ENCODE measurements at places on chromosomes 3 and 15. TPM values are rescaled to one million over a fixed set of nuclear protein-coding genes. Genes with fewer than 3 reads are reported as not detected.

DNA sequence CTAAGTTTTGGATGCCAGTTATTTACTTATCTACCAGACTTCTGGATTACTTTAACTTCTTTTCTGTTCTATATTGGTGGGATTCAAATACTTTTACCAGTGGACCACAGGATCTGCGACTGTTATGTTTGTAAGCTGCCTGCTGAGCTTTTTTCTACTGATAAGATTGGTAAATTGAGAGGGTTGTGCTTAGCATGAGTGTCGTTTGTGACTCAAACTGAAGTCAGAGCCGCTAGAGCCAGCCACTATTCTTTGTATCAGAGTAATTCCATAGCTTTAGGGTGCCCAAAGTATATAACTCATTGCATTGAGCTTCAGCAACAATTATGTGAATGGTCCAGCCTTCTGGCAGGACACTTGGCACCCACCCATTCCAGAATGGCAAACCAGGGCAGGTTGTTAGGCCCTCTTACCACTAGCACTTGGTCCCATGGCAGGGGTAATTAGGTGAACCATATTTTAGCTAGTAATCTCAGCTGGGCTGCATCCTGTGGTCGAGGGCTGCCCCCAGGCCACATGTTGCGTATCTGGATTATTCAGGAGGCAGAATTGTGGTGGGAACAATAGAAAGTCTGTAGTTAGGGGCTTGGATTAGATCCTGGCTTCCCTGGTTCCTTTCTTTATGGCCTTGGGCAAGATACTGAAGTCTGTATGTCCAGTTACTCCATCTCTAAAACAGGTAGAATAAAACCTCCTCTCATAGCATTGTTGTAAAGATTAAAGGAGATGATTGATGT, 6.0 kb downstream of the PLCL2 start:
- H3K27me3 ChIP-seq = no peaks in the 10 kb centered on the region
- H3K4me1 ChIP-seq = peaks cover 7% of the 10 kb centered on the region
- H3K27ac ChIP-seq = no peak overlapping the region

DNA sequence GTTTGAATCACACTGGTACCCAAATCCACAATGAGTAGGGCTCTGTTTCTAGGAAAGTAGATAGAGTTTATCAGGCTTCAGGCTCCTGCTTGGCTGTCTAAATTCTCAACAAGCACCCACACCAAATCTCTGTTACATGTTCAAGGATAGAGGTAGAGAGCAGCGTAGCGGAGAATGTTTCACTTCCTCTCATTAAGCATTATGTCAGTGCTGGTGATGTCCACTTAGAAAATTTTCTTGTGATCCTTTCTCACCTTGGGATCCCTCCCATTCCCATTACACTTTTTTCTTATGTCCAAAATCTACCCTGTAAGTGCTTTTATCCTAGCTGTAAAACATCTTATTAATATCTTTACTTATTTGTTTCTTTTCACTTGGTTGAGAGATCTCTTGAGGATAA, 34.7 kb upstream of the GCSAM start:
- no peaks in the 10 kb centered on the region for H3K36me3 ChIP-seq
- no peak for DNase-seq
- H3K27me3 ChIP-seq = no peaks in the 10 kb centered on the region
- H3K4me1 ChIP-seq = no peaks in the 10 kb centered on the region

DNA sequence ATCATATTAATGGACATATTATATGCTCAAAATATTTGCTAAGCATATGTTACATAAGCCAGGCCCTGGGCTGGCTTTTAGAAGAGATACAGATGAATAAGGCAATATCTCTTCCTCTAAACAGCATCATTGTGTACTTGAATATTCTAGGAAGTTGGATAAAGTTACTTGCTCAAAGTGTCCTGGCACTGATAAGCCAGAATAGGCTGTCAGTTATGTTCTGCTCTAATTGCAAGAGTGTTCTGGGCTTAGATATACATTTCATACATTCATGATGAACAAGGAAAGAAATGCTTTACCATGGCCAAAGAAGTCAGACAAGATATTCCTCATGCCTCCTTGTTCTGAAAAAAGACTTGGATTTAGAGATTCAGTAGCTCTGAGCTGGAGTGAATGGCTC, 40.7 kb downstream of the KBTBD12 start:
- peaks cover 4% of the 10 kb centered on the region for H3K4me1 ChIP-seq
- no peaks in the 10 kb centered on the region for H3K36me3 ChIP-seq
- no peaks in the 10 kb centered on the region for H3K27me3 ChIP-seq
- H3K27ac ChIP-seq = no peak overlapping the region

GRCh38 chr3:54761637-54762036, 166.2 kb downstream of the LRTM1 start:
- H3K4me1 ChIP-seq = peaks cover 3% of the 10 kb centered on the region
- no peak overlapping the region for H3K27ac ChIP-seq
- H3K27me3 ChIP-seq = no peaks in the 10 kb centered on the region

- peaks cover 4% of the 10 kb centered on the region for H3K4me1 ChIP-seq
- H3K27me3 ChIP-seq = no peaks in the 10 kb centered on the region
These were observed 203.2 kb upstream of the ICE2 start for GRCh38 chr15:60682115-60682514.

The PEX5L gene
- not detected for total RNA-seq

The CFAP44 gene
- 5.4 TPM for total RNA-seq

The BCL2A1 gene
- total RNA-seq = 0.35 TPM

The GUCA1C gene
- total RNA-seq = not detected
